Mammary epithelial cell (primary cell): ENCODE measurements at places on chromosomes 1 and 21. TPM values are rescaled to one million over a fixed set of nuclear protein-coding genes. Genes with fewer than 3 reads are reported as not detected.
A peak's percentile ranks its signal among the peaks of the same experiment; 100 is the strongest.

The ALG14 gene
- total RNA-seq = 1.2 TPM

The RASAL2 gene
- 53.7 TPM for total RNA-seq

The SUSD4 gene
- total RNA-seq = 5.7 and 8.9 TPM in 2 replicates

The GNAT2 gene
- not detected for total RNA-seq

DNA sequence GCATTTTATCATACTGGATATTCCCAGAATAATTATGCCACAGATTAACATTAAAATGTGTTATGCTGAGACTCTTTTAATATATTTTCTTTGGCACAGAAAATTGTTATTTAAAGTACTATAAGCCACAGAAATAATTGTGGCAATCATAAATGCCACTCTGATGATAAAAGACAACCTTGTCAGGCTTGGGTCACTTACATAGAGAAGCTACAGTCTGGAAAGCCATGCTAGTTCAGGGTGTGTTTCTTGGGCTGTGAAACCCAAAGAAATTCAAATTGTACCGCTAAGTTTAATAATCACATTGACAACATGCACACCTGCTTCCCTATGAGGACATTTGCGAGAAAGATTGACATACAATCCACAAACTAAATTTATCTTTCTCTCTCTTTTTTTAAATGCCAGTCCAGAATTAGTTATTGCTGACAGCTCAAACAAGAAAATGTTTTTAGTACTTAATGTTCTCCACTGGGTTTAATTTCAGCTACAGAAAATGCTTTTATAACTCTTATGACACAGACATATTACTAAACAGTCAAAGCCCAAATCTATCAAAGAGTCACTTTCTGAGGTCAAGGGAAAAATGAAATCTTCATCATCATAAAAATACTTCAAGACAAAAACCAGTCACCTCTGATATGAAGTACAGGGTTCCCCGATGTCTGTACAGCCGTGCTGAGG is 38.7 kb downstream of the TTC13 start:
- no peak for DNase-seq

DNA sequence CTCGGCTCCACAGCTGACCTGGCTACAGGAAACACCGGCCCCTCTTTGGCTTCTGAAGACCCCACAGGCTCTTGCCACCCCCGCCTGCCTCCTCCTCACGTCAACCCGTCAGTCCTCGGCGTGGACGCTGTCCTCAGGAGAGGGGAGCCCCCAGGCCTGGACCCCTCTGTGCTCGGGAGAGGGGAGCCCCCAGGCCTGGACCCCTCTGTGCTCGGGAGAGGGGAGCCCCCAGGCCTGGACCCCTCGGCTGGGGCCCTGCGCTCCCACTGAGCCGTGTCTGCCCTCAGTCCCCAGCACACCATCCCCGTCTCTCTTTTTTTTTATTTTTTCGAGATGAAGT is 26.0 kb upstream of the C1orf159 start:
- no peak for DNase-seq

GRCh38 chr1:207241164-207241934 is 80.1 kb upstream of the CD55 start:
- DNase-seq = no peak

DNA sequence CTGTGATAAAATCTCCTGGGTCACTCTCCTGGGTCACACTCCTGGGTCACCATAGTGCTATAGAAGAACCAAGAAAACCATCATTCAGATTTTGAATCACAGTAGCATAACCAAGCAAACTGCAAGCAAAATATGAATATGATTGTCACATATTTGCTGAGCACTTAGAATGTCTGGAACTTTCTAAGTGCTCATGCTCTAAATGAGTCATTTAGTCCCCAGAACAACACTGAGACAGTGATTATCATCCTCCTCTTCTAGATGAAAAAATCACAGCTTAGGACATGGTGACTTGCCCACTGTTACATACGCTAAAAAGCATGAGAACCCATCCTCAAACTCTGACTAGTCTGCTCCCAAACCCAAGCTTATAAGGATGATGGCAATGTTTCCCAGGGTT is 39.5 kb upstream of the DDAH1 start:
- no peak for DNase-seq

DNA sequence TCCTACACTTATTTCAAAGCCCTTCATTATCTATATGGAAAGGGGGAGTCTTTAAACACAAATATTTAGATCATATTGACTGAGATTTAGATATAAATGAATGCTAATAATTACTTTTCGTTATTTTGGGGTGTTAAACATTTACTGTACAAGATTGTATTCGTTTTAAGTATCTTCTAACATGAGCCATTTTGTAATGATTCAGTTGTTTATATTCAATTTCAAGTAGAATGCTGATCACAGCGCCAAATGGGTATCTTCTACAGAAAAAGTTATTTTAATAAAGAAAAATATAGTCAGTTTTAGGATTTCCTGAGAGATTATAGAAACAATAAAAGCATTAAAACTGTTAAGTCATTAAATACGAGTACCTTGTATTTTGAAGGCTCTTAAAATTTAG is 104.5 kb upstream of the HNRNPU start:
- no peak for DNase-seq

- DNase-seq = no peak
Observed at GRCh38 chr1:245770156-245770555, 615.4 kb downstream of the KIF26B start.

- no peak for DNase-seq
Observed at GRCh38 chr1:44261171-44261817, 48.0 kb downstream of the DMAP1 start.

- DNase-seq = peak; percentile 80
Observed at GRCh38 chr1:26754086-26754874, 33.5 kb upstream of the PIGV start.

DNA sequence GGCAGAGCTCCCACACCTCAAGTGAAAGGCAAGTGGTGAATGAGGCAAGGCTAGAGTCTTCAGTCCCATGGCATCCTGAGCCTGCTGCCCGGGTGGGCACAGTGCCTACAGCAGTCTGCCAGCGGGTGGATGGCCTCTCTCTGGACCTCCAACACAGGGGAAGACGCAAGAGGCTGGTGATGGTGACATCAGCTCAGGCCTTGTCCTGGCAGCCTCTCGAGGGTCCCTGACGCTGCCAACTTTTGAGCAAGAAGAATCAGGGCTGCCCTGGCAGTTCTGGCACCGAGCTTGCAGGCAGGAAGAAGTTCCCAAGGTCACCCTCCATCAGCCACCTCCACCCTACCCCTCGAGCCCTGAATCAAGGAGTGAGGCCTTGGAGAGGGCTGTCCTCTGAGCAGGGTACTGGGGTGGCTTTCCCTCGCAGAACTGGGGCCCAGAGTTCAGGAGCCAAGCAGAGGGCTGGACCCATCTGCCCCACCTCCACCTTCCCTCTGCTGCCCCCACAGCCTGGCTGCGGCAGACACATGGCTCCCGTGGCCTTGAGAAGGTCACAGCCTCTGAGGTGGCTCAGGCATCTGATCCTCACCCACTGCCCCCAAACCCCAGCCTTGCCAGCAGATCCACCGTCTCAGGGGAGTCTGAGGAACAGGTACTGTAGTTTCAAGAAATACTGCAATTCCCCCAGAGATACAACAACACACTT is 5.8 kb downstream of the RAP1GAP start:
- no peak for DNase-seq

GRCh38 chr1:41810446-41810845 is 108.3 kb downstream of the HIVEP3 start:
- peak; percentile 27 for DNase-seq

- DNase-seq = no peak
Observed at GRCh38 chr1:17272646-17273045, 23.7 kb downstream of the PADI3 start.

- no peak for DNase-seq
Observed at GRCh38 chr1:26790551-26790953, 2.8 kb downstream of the PIGV start.

DNA sequence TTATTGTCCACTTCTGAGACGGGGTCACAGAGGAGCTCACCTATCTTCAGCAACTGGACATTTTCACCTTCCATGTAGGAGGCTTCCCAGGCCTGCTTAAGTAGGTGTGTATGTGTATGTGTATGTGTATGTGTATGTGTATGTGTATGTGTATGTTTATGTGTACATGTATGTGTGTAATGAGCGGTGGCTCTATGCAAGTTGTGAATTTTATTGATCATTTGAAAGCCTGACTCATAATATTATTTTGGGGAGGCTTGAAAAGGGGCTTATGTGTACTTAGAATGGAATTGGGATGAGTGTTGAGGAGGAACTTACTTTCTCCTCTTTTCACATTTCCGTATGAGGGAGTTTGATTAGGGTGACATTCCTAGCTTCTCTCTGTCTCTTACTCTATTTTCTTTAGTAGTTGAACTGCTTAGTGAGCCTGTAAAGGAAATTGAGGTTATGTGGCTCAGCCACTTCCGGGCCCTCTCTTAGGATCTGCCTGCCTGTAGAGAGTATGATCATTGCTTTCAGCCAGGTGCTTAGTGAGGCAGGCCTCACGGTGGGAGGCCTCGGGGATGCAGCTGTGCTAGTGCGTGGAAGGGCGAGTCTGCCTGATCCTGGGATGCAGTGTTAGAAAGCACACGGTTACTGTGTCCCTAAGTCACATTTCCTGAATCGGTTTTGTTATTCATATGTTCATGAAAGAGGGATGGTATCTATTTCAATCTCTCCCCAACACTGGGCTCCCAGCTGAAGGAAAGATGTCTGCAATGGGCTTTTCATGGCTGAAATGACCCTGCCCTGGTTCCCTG is 61.0 kb downstream of the IER5 start:
- no peak for DNase-seq

GRCh38 chr1:43232482-43232881 is 37.3 kb upstream of the TMEM125 start:
- DNase-seq = no peak

DNA sequence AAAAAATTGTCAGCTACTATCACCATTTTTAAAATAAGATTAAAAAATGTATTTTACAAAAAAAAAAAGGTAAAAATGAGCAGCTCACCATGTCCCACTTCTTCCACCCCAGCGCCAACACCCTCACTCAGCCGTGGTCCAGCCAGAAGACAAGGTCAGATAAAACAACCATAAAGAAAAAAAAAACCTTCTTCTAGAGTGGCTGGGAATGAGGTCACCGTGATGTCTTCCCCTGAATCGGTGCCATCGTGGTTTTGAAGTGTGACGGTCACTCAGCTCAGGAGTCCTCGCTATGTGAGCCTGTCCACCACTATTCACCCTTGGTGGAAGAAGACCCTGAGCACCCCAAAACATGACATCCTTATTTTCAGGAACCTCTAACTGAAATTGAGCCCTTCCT is 38.1 kb downstream of the B3GALT5 start:
- no peak for DNase-seq

- no peak for DNase-seq
Observed at GRCh38 chr1:155175281-155175926, 1.8 kb downstream of the TRIM46 start.

DNA sequence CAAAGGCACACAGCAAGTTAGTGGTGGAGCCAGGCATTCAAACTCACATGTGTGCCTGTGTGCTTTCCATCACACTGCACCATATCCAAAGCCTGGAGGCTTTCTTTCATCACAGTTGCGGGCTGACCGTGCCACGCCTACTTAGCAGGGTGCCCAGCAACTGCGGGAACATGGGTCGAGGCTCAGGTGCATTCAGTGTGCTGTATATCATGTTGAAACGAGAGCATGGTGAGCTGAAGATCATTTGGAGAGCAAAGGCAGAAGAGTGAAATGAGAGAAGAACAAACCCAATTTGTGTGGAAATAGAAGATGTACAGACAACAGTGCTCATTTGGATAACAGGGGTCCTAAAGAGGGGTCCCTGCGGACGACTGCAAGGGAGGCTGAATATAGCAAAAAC is 46.5 kb downstream of the FAM78B start:
- DNase-seq = no peak

DNA sequence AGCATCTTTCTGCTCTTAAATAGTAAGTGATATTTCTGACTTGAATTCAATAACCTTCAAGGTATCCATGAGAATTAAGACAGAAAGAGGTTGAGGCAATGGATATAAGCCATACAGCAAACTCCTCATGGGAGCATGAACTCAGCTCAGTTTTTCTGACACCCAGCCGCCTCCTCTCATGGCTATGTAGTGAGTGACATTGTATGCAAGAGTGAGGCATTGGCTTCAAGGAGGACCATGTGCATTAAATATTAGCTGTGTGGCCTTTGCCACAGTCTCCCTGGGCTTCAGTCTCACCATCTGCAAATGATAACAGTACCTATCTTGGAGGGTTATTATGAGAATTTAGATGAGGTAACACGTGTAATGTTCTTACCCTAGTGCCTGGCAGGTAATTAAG is 23.4 kb downstream of the NIBAN1 start:
- DNase-seq = no peak
